ENCODE measurements at places on chromosomes 12 and 14.

DNA sequence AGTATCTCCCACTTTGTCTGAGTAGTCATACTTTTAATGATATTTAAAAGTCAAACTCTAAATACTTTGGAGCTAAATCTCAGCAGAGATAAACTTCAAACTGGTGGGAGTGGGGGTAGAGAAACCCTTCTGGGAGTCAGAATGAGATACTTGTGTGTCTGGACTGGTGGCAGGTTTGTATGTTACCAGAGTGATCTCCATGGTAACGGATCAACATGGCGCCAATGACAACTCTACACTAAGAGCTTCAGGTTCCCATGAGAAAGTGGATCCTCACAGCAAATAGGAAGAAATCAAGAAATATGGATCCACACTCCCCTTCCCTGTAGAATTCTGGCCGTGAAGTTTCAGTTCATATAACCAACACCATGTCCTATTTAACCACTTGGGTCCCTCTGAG lies 121.9 kb downstream of the ETV6 start:
- peaks cover 4% of the 10 kb centered on the region for H3K4me1 ChIP-seq
- no peak overlapping the region for H3K27ac ChIP-seq
- H3K36me3 ChIP-seq, result no peaks in the 10 kb centered on the region
- H3K27me3 ChIP-seq, result no peaks in the 10 kb centered on the region
- H3K4me3 ChIP-seq, result no peak overlapping the region
- no peak for DNase-seq

GRCh38 chr14:102201353-102201738 lies 61.6 kb downstream of the WDR20 start:
- no peaks in the 10 kb centered on the region for H3K27me3 ChIP-seq
- H3K36me3 ChIP-seq, result peaks cover 64% of the 10 kb centered on the region
- no peak overlapping the region for H3K4me3 ChIP-seq
- H3K27ac ChIP-seq, result no peak overlapping the region
- peaks cover 4% of the 10 kb centered on the region for H3K4me1 ChIP-seq

- no peak overlapping the region for H3K27ac ChIP-seq
- no peaks in the 10 kb centered on the region for H3K36me3 ChIP-seq
- H3K4me3 ChIP-seq, result no peak overlapping the region
- H3K4me1 ChIP-seq, result no peaks in the 10 kb centered on the region
- DNase-seq, result no peak
These were observed 349.5 kb downstream of the GRIN2B start for GRCh38 chr12:13631873-13632272.

- H3K4me1 ChIP-seq, result peaks cover 17% of the 10 kb centered on the region
- no peak for DNase-seq
- no peak overlapping the region for H3K4me3 ChIP-seq
These were observed 164.4 kb upstream of the PLXNC1 start for GRCh38 chr12:93984005-93984404.

GRCh38 chr12:32585680-32586079 lies 93.4 kb upstream of the DNM1L start:
- H3K27me3 ChIP-seq, result no peaks in the 10 kb centered on the region
- no peak overlapping the region for H3K4me3 ChIP-seq
- H3K4me1 ChIP-seq, result peaks cover 7% of the 10 kb centered on the region

DNA sequence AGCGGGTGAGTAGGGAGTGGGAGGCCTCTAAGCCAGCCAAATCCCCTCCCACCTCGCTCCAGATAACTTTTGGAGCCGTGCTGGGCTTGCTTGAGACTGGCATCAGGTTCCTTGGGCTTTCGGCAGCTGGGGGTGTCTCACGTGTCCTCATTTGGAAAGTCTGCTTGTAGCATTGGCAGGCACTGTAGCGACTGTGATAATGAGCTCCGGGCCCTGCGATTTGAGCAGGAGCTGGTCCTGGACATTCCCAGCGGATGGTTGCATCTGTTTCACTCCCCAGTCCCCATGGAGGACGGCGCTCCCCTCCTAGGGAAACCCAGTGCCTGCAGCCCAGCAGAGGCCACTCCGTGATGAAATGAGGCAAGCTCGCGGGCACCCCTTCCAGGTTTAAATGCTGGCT lies 49.4 kb downstream of the DGLUCY start:
- H3K4me1 ChIP-seq, result peaks cover 6% of the 10 kb centered on the region
- no peak overlapping the region for H3K27ac ChIP-seq
- no peak overlapping the region for H3K4me3 ChIP-seq
- no peaks in the 10 kb centered on the region for H3K27me3 ChIP-seq
- DNase-seq, result peak; percentile 41

DNA sequence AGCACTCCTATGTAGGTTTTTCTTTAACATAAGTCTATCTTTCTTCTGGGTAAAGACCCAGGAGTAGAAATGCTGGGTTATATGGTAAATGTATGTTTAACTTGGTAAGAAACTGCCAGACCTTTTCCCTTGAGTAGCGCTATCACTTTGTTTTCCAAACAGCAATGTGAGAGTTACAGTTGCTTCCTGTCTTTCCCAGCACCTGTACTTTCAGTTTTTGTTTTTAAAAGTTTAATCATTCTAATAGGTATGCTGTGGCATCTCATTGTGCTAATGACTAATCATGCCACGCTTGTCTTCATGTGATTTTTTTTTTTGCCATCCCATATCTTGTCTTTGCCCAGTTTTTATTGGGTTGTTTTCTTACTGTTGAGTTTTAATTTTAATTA lies 28.1 kb downstream of the GIT2 start:
- no peaks in the 10 kb centered on the region for H3K27me3 ChIP-seq
- no peak overlapping the region for H3K4me3 ChIP-seq
- H3K4me1 ChIP-seq, result no peaks in the 10 kb centered on the region
- H3K27ac ChIP-seq, result no peak overlapping the region
- DNase-seq, result no peak

- no peaks in the 10 kb centered on the region for H3K4me1 ChIP-seq
- no peak overlapping the region for H3K4me3 ChIP-seq
- H3K36me3 ChIP-seq, result no peaks in the 10 kb centered on the region
- no peak overlapping the region for H3K27ac ChIP-seq
- H3K27me3 ChIP-seq, result peaks cover 2% of the 10 kb centered on the region
These were observed 10.9 kb upstream of the PCED1B start for GRCh38 chr12:47068539-47068938.
